ENCODE measurements at places on chromosomes 6 and 20.
A peak's percentile ranks its signal among the peaks of the same experiment; 100 is the strongest.

DNA sequence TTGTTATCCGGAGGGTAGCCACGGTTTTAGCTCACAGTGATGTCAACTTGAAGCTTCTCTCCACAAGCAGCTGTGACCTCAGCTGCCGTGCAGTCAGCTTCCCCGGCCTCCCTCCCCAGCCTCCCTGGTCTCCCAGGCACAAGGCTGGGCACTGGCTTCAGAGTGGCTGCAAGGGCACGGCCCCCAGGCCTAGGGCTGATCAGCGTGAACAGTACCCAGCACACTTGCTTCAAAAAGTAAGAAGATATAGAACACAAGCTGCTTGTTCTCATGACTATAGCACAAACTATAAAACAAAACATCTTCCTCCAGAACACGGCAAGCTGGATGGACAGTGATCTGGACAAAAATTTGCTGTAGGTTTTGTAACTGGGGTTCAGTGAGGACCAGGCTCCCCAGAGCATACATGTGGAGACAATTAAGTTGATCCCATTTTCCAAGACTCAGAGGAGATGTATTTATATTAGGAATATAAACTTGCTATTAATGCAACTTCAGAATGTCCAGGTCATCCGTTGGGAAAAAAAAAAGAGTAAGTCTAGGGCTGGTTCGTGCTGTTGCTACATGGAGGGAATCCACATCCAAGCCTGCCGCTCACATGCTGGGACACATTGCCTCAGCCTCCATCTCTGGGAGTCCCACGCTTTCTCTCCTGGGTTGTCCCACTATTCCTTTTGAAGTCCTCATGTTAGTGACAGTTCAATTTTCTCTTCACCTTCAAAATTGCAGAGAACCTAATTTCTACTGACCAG lies 199.4 kb upstream of the THBS2 start:
- no peak for DNase-seq

- peak; percentile 48 for DNase-seq
Measured at GRCh38 chr20:62122654-62123449, 577 bp downstream of the LSM14B start.

GRCh38 chr20:60054716-60055634 lies 96.8 kb downstream of the CDH26 start:
- no peak for DNase-seq

- DNase-seq: no peak
Measured at GRCh38 chr6:80638213-80639055, 532.0 kb downstream of the BCKDHB start.

- DNase-seq: no peak
Measured at GRCh38 chr6:35876902-35877301, 44.0 kb downstream of the SRPK1 start.

DNA sequence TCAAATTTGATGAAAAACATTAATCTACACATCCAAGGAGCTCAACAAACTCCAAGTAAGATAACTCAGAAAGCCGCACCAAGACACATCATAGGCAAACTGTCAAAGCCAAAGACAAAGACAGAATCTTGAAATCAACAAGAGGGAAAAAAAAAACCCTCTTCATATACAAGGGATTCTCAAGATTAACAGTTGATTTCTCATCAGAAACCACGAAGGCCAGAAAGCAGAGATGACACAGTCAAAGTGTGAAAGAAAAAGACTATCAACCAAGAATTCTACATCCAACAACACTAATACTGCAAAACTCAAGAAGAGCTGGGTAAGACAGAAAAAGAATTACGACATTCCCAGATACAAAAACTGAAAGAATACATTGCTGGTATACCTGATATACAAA lies 73.8 kb downstream of the CDK19 start:
- DNase-seq: no peak

DNA sequence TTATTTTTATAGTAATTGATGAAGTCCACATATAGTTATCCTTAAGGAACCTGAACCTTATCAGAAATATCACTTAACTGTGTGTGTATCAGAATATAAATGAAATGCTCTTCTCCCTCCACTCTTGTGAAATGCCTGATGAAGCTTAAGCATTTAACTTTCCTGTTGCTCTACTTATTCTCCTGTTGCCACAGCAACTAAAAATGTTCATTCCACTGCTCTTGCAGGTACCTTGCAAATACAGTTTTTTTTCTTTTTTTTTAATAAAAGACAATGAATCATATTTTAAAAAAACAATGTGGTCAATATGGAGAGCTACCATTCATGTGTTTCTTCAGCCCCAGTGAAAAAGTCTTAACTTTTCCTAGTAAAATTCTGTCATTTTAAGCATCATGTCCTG lies 210.3 kb downstream of the RFPL4B start:
- no peak for DNase-seq

DNA sequence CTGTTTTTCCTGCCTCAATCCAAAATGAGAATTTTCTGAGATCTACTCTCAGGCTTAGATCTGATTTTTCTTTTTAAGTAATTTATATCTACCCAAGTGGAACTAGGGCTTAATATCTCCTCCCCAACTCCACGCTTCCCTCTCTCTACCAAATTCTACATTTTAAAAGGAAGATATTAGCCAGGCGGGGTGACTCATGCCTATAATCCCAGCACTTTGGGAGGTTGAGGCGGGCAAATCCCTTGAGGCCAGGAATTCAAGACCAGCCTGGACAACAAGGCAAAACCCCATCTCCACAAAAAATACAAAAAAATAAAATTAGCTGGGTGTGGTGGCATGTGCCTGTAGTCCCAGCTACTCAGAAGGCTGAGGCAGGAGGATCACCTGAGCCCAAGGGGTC lies 61.0 kb downstream of the MTFR2 start:
- no peak for DNase-seq

DNA sequence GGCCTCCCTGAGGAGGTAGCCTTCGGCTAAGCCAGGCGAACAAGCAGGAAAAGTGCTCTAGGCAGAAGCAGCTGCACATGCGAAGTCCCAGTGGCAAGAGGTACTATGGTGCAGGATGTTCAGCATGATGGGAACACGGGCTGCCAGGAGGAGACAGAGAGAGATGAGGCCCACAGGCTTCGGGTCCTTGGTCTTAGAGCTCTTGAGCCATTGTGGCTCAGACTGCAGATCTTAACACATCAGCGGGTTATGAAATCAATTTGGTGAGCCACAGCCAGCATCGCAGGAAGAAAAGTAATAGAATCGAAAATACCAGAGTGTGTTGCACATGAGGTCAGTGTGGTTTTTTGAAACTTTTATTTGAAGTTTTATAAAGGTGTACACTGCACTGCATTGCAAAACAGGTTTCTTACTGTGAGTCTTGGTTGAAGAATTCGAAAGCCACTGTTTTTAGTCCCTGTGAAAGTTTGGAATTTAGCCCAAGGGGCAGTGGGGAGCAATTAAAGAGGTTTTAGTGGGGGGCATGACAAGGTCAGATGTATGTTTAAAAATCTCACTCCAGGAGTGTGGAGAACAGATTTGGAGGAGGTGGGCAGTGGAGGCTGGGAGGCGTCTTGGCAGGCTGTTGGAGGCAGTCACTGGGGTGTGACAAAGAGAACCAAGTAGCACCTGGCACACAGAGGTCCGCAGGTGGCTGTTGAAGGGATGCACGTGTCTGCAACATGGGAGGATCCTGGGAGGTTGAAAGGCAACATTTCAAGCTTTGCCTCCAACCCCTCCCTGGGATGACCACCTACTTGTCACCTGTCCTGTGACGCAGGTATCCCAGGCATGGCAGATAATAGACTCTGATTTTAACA lies 69.3 kb downstream of the EYA2 start:
- DNase-seq: no peak

Measured in activated naive CD8-positive, alpha-beta T cell treated with anti-CD3 and anti-CD28 coated beads, Interleukin-2, amount 50 U/mL, for 24 hours (primary cell).